ENCODE measurements at places on chromosomes 6 and 20.

- DNase-seq: no peak
Observed at GRCh38 chr20:52972190-52972937, at the start of gene TSHZ2. TSHZ2 (plus strand) TSS chr20:52972358; CDS start chr20:52973294, 936 bp downstream.

DNA sequence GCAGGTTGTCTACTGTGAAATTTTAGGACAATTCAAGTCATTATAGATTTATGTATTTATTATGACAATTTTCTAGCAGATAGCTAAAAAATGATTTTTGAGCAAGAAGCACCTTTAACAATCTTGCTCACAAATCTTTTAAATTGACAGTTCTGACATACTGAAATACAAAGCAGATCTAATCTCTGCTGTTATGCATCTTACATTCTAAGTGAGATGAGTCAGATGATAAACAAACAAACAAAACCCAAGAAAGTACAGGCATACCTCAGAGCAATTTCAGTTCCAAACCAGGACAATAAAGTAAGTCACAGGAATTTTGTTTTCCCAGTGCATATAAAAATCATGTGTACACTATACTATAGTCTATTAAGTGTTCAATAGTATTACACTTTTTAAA is 430.7 kb upstream of the PTCHD4 start:
- DNase-seq: no peak

DNA sequence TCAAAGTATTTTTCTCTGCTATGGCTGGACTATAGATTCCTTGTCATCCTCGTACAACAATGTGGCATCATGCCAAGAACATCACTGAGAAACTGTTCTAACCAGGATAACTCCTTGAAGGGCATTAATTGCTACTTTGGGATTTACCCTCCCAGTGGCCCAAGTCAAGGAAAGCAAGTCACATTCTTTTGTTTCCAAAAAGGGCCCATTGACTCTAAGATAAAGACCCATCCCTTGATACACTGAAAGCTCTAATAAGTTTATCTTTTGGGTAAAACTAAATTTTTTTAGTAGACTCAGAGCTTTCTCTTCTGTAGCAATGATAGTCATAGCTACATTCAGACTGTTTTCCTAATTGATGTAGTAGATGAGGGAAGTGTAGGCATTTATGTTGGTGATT is at the start of gene OR2J3:
TSS of gene OR2J3 (plus strand) at position 301 of the 400 bp plus-strand sequence. CDS start 3,833 bp downstream, outside the sequence.
- no peak for DNase-seq

DNA sequence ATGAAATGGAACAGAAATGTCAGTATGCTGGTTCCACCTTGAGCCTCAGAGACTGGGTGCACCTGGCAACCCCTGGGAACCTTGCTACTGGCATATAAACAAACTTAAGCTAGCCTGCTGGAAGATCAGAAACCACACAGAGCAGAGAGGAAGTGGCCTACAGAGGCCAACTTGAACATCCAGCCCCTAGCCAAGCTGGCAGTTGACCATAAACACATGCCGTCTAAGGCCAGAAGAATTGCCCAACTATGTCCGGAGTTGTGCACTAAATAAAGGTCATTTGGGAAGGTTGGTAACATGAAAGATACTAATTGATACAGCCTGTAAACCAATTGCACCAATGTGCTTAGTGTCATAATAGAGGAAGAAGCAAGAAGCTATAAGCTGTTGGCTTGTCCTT is 266.6 kb upstream of the BTBD3 start:
- no peak for DNase-seq

All from stimulated activated CD8-positive, alpha-beta memory T cell treated with anti-CD3 and anti-CD28 coated beads, Interleukin-15, amount 100 ng/mL, for 1 hour (primary cell).